ENCODE measurements at places on chromosomes 3 and 15.

- DNase-seq: no peak
These were observed 160.5 kb upstream of the CCDC54 start for GRCh38 chr3:107216711-107217110.

GRCh38 chr15:68924866-68925560 is 5.3 kb upstream of the SPESP1 start:
- peak; percentile 79 for DNase-seq

DNA sequence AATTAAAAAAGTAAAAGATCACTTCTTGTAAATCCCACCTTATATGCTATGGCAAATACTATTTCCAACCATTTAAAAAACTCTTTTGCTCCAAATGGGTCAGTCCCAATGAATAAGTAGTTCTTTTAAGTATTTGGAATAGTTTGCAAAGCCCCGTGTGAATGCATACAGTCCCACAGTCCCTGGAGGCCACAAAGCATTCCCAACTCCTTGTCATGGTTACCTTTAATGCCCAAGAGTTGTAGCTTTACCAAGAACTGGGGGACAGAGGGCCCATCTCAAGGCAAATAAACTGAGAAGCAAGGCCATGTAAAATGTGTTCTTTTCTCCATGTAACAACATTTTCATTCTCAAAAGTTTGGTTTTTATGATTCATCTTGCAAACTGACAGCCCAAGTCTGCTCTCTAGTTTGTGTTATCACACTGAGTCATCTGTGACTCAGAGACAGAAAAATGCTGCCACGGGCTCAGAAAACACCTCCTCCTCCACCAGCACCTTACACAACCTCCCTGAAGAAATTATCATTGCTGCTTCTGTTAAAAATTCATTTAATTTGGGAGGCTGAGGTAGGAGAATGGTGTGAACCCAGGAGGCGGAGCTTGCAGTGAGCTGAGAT is 336.2 kb downstream of the ERC2 start:
- no peak for DNase-seq

DNA sequence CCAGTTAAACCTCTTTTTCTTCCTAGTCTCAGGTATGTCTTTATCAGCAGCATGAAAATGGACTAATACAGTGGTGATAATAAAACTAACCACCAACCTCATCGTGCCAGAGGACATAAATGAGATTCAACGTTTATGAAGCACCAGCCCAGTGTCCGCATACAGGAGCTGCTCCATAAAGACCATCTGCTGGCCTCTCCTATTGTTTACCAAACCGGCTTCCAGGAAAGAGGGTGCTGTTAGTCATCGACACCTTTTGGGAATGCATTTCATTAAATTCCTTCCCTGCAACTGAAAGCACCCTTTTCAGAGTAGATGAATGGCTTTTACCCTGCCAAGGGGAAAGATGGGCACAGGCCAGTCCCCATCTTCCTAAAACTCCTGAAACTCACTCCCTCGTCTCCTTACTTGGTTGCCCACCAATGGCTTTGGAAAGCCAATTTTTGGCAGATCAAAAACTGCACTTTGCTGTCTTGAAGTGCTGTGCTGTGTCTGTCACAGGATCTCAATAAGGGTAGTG is 122.1 kb downstream of the AQP9 start:
- DNase-seq: no peak

DNA sequence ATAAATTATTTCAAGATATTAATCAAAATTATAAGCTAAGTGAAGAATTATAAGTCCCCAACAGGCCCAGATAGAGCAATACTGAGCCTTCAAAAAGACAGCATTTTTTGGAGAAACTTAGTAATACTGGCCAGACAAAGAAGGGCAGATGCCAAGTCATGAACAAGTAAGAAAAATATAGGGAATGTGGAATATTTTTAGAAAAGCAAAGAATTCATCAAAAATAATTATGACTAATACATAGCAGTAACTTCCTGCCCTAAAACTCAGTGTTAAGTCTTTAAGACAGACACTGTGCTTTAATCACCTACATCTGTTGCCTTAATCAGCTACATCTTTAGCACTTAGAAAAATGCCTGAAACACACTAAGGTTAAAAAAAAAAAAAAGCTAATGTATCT is 31.2 kb downstream of the DPH6 start:
- no peak for DNase-seq

- no peak for DNase-seq
These were observed 75.6 kb upstream of the ANKRD34C start for GRCh38 chr15:79206940-79207339.

DNA sequence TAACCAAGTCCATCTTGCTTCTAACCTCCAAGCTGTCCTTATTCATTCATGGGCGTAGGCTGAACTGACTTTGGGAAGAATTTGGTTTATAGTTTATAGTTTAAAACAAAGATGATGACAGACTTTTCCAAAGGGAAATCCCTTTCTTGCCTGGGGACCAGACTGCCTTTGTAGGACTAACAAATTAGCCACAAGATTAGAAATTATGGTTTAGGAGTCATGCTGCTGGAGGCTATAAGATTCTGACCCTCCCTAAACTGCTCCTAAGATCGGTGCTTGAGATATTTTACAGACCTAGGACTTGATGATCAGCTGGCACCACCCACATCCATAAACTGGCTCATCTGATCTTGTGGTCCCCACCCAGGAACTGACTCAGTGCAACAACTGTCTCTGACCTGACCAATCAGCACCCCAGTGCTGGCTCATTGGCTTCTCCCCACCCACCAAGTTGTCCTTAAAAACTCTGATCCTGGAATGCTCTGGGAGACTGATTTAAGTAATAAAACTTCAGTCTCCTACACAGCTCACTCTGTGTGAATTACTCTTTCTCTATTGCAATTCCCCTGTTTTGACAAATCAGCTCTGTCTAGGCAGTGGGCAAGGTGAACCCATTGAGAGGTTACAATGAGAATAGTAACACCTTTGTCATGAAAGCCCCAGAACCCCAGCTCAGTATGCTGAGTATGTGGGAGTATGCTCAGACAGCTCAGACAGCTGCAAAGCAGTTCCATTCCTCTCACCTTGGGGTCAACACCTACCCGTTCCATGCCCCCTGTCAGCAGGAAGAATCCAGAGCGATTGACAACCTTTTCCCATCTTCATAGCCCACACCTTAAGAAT is 51.6 kb upstream of the C15orf39 start:
- no peak for DNase-seq

GRCh38 chr3:171234298-171235010 is 207.9 kb upstream of the SLC2A2 start:
- no peak for DNase-seq

DNA sequence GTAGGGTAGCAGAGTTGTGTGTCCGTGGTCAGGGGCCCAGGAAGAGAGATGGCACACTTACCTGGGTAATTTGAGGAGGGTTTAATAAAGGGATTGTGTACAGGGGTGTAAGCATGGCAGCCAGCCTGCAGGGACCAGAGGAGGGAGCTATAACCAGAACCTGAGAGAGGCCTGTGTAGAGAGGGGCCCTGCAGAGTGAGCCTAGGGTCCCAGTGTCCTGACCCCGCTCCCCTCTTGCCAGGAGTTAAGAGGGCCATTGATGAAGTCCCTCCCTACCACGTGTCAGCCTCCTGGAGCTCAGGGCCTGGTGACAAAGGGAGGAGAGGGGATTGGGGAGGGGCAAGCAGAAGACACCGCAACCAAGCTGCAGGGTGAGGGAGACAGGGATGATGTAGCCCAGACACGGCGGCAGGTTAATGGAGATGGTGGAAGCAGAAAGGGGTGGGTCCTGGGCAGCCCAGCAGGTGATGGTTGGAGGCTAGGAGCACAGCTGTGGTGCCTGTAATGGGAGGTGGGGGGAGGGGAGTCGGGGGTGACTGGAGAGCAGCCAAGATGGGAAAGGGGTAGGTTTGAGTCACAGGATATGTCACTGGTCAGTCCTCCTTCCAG is 165.4 kb upstream of the TOPAZ1 start:
- no peak for DNase-seq

DNA sequence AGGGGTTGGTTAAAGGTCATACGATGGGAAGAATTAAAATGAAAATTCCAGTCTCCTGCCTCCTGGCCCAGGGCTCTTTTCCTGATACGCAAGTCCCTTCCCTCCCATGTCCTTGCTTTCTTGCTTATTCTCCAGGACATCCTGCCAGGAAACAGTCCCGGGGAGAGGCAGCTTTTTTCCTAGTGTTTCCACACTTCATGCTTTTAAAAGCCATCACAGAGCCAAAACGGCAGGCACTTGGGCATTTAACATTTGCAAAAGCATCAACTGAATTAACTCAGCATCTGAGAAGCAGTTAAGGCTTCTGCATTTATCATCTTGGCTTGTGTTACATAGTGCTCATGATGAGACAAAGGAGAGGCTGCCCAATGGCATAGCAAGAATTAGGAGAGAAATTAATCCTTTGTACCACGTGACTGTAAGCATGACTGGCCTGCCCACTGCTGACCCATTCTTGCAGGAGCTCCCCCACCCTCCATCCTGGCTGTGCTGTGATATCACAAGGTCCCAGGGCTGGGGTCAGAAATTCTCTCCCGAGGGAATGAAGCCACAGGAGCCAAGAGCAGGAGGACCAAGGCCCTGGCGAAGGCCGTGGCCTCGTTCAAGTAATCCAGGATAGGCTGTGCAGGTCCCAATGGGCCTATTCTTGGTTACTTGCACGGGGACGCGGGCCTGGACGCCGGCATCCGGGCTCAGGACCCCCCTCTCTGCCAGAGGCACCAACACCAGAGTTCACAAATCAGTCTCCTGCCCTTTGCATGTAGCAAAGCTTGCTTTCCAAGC is 21.6 kb upstream of the VILL start:
- DNase-seq: no peak

DNA sequence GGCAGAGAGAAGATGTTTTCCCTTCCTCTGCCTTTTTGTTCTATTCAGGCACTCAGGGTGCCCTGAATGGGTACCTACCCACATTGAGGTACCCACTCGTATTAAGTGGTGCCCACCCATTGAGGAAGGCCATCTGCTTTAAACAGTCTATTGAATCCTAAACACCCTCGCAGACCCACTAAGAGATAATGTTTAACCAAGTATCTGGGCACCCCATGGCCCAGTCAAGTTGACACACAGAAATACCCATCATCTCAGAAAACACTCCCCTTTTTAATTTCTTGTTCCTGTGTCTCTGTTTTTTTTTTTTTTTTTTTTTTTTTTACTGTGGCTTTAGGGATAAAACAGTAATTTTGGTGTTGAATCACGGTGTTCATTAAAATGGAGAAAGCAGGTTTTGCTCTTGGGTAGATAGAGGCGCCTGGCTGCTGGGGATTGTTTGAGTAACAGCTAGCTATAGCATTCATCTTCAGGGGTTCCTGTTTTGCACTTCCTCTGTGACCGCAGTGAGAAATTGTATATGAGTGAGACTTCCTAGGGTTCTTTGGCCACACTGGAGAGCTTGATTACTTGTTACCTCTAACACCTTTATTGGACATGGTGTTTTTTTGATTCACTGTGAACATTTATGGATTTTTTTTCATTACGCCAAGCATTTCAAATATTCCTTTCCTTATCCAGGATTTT is 259.1 kb downstream of the PTPRG start:
- DNase-seq: no peak

DNA sequence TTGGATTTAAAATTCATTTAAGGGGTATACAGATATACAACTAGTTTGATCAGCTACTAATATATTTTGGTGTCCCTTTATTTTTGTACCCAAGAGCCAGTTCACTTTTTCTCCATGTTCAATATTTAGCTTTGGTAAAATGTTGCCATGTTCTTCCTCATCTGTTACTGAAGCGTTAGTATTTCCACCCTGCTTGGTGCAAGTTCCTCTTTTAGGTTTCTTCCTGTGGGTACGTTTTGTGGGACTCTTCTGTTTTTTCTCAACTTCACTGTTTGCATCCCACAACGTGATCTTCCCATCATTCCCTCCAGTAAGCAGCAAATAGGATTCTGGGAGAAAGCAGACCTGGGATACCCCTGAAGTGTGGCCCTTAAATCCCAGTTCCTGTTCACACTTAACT is 14.1 kb downstream of the WDR53 start:
- DNase-seq: no peak

DNA sequence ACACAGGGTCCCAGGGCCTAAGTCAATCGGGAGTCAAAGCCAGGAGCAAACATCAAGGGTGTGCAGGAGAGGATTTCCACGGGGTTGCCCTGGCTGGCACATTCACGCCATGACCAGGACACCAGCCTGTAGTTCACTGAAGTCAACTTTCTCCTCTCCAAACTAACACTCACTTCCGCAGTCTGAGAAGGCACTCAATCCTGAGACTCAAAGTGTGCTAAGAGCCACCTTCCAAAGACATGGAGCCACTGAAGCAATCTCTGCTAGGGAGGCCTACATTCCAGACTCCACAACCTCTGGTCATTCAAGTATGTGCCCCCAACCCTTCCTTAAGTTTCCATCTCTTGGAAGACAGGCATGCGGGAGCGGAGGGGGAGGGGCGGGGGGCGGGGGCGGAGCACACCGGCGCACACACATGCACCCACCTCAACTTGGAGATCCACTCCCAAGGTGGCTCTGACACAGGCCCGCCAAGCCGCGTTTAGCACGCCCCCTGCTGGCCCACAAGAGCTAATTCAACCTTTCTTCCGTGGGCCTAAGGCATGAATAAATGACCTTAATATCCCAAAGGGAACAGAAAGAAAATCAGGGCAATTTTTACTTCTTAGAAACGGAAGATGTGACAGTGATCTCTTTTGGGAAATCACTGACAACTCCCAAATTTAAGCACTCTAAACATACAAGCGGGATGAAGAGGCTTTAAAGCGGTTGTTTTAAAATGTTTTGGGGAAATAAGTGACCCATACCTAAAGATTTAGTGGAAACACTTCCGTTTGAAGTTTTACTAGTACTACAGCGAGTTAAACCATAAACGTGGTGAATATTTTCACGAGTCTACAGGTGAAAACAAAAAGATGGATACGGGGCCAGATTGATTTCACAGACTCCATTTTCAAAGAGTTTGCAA is 162.5 kb upstream of the CHRNA7 start:
- DNase-seq: no peak

DNA sequence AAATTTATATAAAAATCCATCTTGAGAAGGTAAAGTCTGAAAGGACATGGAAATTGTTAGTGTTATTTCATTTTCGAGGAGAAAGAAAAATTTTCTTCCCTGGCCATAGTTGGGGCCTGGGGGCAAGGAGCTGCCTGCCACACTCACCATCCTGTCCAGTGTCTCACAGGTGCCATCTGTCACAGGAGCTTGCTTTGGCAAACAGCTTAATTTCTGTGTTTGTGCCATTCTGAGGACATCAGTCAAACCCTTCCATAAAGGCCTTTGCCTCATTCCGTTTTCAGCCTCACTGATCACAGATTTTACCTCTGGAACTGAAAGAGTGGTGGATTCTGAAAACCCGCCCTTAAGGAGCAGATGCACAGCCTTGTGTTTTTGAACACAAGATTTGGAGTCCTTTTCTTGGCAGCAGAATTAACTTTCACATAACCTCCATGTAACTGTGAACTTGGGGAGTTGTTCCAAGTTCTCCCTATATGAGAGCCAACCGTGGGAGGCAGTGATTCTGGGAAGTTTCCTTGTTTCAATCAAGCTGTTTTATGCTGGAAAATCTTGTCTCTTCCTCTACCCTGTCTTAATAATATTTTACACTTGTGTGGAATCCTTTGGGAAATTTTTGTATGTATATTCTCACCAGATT is 254.7 kb downstream of the CACNA2D3 start:
- no peak for DNase-seq

- no peak for DNase-seq
These were observed 657 bp downstream of the PATL2 start for GRCh38 chr15:44710236-44711095.

- peak; percentile 79 for DNase-seq
These were observed 13.9 kb upstream of the PRICKLE2 start for GRCh38 chr3:64238971-64239667.
